ENCODE measurements at places on chromosomes 3 and 15. TPM values are rescaled to one million over a fixed set of nuclear protein-coding genes. Genes with fewer than 3 reads are reported as not detected.

GRCh38 chr3:111725706-111726105 lies 130.6 kb upstream of the ZBED2 start:
- DNase-seq = no peak

- DNase-seq = peak; percentile 85
These were observed 12.7 kb upstream of the TSPAN3 start for GRCh38 chr15:77083381-77084160.

Gene PAK6
- 11.1 TPM for total RNA-seq

- no peak for DNase-seq
These were observed 41.8 kb upstream of the PRSS50 start for GRCh38 chr3:46759239-46760167.

GRCh38 chr3:9250236-9250635 lies 790 bp upstream of the SRGAP3 start:
- DNase-seq = no peak

GRCh38 chr3:171093462-171093861 lies 66.9 kb upstream of the SLC2A2 start:
- DNase-seq = no peak

DNA sequence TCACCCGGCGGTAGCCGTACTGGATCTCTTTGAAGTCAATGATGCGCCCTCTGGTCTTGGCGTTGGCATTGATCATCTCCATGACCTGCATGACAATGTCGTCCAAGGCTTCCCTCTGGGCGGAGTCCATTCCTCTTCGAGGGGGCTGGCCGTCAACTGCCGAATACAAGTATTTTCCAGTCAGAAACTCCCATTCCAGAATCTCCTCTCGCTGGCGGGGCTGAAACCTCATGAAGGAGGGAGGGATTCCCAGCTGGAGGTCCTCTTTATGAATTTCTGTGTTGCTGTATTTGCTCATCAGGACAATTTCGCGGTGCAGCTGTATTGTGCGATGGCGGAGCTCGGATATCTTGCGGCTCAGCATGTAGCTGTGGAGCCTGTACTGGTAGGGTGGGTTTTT lies 73.4 kb downstream of the CHSY1 start:
- no peak for DNase-seq

DNA sequence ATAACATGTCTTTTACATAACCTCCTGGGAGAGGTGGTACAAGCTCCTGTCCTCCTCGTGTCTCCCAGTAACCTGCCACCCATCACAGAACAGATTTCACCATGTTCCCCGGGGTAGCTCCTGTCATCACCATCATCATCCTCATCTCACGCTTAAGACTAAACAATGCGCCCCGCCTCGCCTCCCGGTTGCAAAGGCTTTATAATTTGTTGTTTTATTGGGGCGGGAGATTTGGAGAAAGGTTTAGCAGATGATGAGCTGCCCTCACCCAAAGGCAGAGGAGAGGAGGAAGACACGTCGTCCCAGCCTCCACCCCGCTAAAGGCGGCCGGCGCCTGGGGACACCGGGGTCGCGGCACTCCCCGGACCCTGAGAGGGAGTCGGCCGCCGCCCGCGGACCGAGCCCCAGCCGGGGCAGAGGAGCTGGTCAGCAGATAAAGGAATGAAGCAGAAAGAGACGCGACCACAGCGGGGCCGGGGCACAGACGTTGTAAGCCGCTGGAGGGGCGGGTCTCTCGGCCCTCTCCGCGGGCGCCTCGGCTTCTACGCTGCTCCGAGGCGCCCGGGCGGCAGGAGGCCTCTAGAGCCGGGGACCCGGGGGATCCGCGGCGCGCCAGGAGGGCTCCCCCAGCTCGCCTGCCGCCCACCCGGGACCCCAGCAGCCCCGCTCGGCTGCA lies 589 bp downstream of the HERC1 start:
- peak; percentile 63 for DNase-seq

GRCh38 chr3:76134166-76134565 lies 348.8 kb upstream of the ZNF717 start:
- DNase-seq = no peak

GRCh38 chr3:158711886-158712285 lies 20.4 kb downstream of the RARRES1 start:
- no peak for DNase-seq

- no peak for DNase-seq
These were observed 19.1 kb downstream of the ZNF710 start for GRCh38 chr15:90020021-90020735.

Gene CAMKV
- not detected for total RNA-seq

DNA sequence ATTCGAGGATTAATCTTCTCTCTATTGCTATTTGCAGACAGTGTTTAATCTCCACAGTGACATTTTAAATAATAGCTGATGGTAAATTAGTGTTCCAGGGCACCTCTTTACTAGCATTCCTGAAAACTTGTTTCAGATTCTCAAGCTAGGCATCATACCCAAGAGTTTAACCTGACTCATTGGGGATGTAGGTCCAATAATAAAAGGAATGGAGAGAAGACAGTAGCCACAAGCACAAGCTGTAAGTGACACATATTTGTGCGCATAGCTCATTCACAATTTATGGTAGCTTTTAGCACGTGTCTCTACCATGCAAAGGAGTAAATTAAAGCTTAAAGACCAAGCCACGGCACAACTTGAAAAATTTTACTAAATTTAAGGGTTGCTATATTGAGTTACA lies 171.3 kb upstream of the FAM3D start:
- no peak for DNase-seq

- DNase-seq = no peak
These were observed 30.1 kb downstream of the CCDC12 start for GRCh38 chr3:46946416-46946815.

DNA sequence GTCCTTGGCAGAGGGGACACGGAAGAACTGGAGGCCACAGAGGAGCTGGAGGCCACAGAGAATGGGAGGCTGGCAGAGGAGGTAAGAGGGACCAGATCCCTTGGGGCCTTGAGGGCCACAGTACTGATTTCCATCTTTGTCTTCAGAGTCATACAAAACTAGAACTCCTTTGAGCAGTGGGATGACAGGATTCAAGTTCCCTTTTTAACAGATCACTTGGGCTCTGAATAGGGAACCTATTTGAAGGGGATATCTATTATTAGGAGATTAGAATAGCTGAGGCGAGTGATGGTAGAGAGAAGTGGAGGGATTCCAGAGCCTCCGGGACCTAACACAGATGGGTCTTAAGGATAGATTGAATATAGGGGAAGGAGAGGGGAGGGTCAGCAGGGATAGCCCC lies 55.7 kb downstream of the OXNAD1 start:
- no peak for DNase-seq

DNA sequence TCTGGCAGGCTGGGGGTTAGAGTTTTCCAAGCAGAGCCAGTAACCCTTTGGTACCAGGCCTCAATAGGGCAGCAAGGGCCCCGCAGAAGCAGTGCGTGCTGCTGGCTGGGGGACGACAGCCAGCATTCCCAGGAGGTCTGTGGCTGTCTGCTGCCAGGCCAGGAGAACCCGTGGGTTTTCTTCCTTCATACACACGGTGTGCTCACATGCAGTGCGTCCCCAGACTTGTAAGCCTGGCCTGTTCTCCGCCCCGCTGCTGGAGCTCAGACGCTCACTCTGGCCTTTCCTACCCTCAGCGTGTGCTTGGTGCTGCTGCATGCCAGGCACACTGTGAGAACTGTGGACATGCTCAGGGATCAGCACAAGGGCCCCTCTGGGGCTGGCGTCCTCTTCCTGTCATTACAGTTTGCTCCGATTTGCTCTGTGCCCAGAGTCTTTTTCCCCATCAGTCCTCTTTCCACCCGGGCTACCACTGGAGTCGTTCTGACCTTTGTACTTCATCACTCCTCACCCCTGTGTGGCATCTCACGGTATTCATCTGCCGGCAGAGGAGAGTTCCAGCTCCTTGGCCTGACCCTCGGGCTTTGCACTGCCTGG lies 149.5 kb downstream of the DNAJB8 start:
- DNase-seq = no peak

DNA sequence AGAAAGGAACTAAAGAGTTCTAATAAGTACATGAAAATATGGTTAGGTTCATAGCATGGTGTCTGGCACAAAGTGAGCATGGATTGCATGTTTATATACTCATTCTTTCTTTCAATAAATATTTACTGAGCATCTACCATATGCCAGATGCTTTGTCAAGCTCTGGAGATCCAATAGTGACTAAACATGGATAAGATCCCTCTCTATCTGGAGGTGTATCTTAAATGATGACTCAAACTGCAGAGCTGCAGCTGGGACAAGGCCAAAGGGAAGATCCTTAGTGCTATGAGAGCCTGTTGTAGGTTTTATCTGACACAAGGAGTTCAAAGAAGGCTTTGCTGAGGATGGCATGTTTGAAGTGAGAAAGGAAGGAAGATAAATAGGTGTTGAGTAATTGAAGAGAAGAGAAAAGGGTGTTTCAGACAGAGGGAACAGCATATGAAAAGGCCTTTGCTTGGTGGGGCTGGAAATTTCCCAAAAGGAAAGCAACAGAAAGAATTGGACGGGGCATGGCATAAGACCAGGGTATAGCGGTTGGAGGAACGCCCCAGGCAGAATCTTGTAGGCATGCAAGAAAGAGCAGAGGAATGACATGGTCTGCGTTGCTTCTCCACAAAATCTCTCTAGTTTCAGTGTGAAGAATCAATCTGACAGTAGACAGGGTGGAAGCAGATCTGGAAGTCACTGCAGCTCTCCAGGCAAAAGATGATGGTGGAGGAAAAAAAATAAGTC lies 239.9 kb upstream of the LRTM1 start:
- no peak for DNase-seq

- DNase-seq = peak; percentile 70
These were observed 3.4 kb upstream of the DGKG start for GRCh38 chr3:186365202-186365974.

- no peak for DNase-seq
These were observed 30.0 kb upstream of the SLC41A3 start for GRCh38 chr3:126113733-126114442.

DNA sequence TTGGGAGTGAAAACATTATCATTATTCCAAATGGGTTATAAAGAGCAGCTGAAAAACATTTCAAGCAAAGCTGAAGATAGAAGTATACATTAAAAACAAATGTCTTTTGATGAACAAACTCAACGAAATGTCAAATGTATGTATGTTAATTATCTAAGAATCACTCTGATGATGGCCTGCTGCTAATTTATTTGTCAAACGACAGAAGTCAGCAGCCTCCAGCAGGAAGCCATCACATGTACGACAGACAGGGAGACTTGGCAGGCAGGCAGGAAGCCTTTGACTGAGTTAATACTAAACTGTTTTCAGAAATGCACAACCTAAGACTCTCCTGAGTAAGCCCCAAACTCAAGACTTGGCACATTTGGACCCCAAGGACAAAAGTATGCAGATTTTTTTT lies 491.1 kb downstream of the ZNF385D start:
- DNase-seq = no peak

Gene SLC26A6
- 12.3 TPM for total RNA-seq

DNA sequence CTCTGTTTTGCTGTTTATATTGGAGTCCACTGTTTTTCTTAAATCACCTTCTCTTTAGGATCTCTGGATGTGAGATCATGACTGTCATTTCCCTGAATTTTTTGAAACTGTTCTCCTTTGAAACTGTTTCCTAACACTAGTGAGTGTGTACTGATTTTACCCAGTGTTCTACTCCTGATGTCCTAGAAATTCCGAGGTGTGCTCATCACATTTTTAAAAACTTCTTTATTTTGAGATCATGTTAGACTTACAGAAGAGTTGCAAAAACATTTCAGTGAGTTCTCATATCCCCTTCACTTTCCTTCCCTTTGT lies 292.6 kb downstream of the NFKBIZ start:
- no peak for DNase-seq

DNA sequence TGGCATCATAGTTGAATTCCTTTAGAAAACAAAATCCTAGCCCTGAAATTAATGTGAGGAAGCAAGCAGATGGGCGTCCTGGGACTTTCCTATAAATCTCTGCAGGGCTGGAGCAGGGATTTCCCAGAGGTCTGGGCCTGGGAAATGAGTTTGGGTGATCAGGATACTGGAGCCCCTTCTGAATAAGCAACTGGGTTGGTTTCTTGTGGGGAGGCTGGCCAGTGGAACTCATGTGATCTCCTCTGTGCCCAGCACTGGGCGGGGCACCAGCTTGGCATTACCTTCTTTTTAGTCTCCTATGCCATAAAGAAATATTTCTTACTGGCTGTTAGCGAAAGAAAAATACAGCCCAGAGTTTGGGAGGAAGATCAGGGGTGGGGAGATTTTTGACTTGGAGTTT lies 1.7 kb downstream of the THSD4 start:
- peak; percentile 73 for DNase-seq

- no peak for DNase-seq
These were observed 1.3 kb downstream of the ADAM10 start for GRCh38 chr15:58748040-58748851.

- DNase-seq = peak; percentile 71
These were observed 87.8 kb downstream of the RSL24D1 start for GRCh38 chr15:55108858-55109518.

Gene STRIT1
- total RNA-seq = 0.79 TPM

DNA sequence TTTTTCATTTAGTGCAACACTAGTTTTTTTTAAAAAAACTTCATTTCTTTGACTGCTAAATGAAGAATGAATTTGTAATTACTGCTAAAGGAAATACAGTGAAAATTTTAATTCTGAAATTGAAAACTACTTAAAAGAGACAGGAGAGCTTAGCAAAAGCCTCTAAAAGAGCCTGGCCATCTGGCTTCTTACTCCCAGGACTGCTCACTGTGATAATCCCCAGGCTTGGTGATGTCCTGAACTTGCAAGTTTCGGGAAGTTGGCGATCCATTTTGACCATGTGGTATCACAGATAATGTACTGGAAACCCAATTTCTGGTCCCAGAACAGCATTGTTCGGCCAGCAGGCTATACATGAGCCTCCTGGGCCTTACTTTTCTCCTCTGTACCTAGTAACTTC lies 292.1 kb downstream of the FGF12 start:
- no peak for DNase-seq

- no peak for DNase-seq
These were observed 357.4 kb downstream of the SHQ1 start for GRCh38 chr3:72490688-72491435.

DNA sequence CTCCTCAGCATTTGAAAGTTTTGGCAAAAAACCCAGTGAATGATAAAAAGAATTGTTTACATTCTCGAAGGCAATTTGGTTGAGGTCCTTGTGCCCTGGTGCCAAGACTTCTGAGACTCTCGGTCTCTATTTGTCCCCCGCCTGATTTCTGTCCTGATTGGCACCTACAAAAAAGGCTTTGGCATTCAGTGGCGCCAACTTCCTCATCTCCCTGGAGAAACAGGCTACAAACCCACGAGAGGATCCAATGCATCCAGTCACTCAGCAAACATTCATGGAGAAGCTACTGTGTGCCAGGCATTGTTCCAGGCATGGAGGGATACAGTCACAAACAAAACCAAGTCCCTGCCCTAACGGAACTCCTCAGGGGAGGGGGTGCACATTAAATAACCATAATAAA lies 42.7 kb downstream of the HES1 start:
- DNase-seq = no peak

DNA sequence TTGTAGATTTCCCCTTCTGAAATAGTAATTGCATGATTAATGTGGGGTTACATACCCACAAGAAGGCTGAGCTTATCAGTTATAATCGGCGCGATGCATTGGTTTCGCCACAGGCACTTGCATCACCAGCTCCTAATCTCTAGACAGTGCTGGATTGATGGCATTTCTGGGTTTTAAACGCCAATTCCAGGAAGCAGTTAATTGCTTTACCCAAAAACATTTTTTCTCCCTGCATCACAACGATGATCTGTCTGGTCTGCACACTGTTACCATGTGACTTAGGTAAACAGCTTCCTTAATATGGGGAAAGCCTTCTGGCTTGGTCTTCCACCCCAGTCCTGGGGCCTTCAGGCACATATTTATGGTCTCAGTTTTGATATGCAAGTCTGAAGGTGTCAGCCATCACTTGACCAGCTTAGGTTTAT lies 70.0 kb upstream of the HEG1 start:
- no peak for DNase-seq

Gene COL6A5
- total RNA-seq = not detected

GRCh38 chr3:172189213-172189612 lies 149.8 kb downstream of the FNDC3B start:
- DNase-seq = no peak

Data from left ventricle myocardium superior (tissue), 1 donor.